ENCODE measurements at places on chromosomes 1 and 21. TPM values are rescaled to one million over a fixed set of nuclear protein-coding genes. Genes with fewer than 3 reads are reported as not detected.
A peak's percentile ranks its signal among the peaks of the same experiment; 100 is the strongest.

GRCh38 chr1:193185211-193185610, 1.2 kb downstream of the B3GALT2 start:
- H3K4me1 ChIP-seq = peaks cover 18% of the 10 kb centered on the region
- DNase-seq = no peak
- peak overlapping the region; percentile 58 for H3K4me3 ChIP-seq
- no peaks in the 10 kb centered on the region for H3K27me3 ChIP-seq
- peak overlapping the region; percentile 75 for H3K27ac ChIP-seq

GRCh38 chr1:165598676-165599059, 32.4 kb upstream of the MGST3 start:
- DNase-seq = no peak
- no peaks in the 10 kb centered on the region for H3K27me3 ChIP-seq
- peak overlapping the region; percentile 66 for H3K4me3 ChIP-seq
- H3K36me3 ChIP-seq = no peaks in the 10 kb centered on the region
- peak overlapping the region; percentile 35 for H3K27ac ChIP-seq

GRCh38 chr1:7831458-7831857, 21.4 kb downstream of the UTS2 start:
- no peak for DNase-seq
- H3K4me1 ChIP-seq = no peaks in the 10 kb centered on the region
- peaks cover 95% of the 10 kb centered on the region for H3K36me3 ChIP-seq
- H3K4me3 ChIP-seq = no peak overlapping the region
- no peak overlapping the region for H3K27ac ChIP-seq

GRCh38 chr1:30507401-30508174, 215.8 kb downstream of the MATN1 start:
- peaks cover 3% of the 10 kb centered on the region for H3K27me3 ChIP-seq
- H3K36me3 ChIP-seq = no peaks in the 10 kb centered on the region
- DNase-seq = no peak
- no peaks in the 10 kb centered on the region for H3K4me1 ChIP-seq

GRCh38 chr1:213692321-213692720, 295.5 kb upstream of the PROX1 start:
- H3K4me1 ChIP-seq = no peaks in the 10 kb centered on the region
- no peak for DNase-seq
- no peaks in the 10 kb centered on the region for H3K27me3 ChIP-seq
- H3K4me3 ChIP-seq = no peak overlapping the region
- H3K36me3 ChIP-seq = no peaks in the 10 kb centered on the region
- H3K27ac ChIP-seq = no peak overlapping the region

DNA sequence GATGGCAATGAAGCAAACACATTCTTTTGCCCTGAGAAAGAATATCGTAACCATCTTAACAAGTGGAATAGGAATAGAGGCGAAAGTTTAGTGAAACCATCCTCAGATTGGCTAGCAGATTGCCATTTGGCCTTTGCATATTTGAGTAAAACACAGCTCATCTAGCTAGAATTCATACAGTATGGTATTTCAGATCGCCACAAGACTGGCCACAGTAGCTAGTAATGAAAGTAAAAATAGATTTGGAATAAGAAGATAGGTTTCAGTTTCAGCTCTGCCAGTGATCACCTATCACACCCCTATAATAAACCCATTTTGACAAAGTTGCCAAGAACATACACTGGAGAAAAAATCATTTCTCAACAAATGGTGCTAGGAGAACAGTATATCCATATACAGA, 294.9 kb downstream of the LRRIQ3 start:
- no peaks in the 10 kb centered on the region for H3K4me1 ChIP-seq
- H3K27me3 ChIP-seq = no peaks in the 10 kb centered on the region
- no peak overlapping the region for H3K27ac ChIP-seq

GRCh38 chr1:117678246-117678977, 72.6 kb downstream of the TENT5C start:
- no peaks in the 10 kb centered on the region for H3K27me3 ChIP-seq
- DNase-seq = peak; percentile 77
- peak overlapping the region; percentile 30 for H3K4me3 ChIP-seq
- peaks cover 67% of the 10 kb centered on the region for H3K4me1 ChIP-seq
- H3K27ac ChIP-seq = peak overlapping the region; percentile 90

DNA sequence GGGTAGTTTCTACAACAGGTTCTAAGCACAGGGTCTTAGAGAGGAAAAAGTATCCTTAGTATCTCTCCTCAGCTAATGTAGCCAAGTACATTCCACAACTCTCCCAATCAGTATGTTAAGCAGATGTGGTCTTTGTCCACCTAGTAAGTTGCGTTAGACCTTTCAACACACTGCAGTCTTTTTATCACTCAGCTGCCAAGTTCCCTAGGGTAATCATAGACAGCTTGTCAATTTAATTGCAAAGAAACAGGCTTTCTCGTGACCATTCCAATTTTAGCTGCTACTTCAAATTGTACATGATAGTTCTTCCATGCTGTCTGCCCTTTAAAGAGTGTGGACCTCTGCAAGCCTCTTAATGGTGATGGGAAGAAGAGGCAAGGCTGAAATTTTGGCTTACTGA, 211.8 kb upstream of the PKN2 start:
- H3K27me3 ChIP-seq = no peaks in the 10 kb centered on the region
- peak; percentile 22 for DNase-seq
- H3K4me3 ChIP-seq = no peak overlapping the region
- peak overlapping the region; percentile 28 for H3K27ac ChIP-seq
- no peaks in the 10 kb centered on the region for H3K36me3 ChIP-seq

GRCh38 chr1:102715150-102715549, 393.2 kb downstream of the COL11A1 start:
- H3K4me1 ChIP-seq = no peaks in the 10 kb centered on the region
- no peaks in the 10 kb centered on the region for H3K36me3 ChIP-seq
- no peak for DNase-seq
- no peaks in the 10 kb centered on the region for H3K27me3 ChIP-seq
- no peak overlapping the region for H3K4me3 ChIP-seq

GRCh38 chr1:36322041-36322785, 1.2 kb downstream of the EVA1B start:
- no peaks in the 10 kb centered on the region for H3K36me3 ChIP-seq
- peak overlapping the region; percentile 87 for H3K27ac ChIP-seq
- peak overlapping the region; percentile 12 for H3K4me3 ChIP-seq
- no peaks in the 10 kb centered on the region for H3K27me3 ChIP-seq
- peaks cover 9% of the 10 kb centered on the region for H3K4me1 ChIP-seq

GRCh38 chr1:191261111-191261510, 783.4 kb upstream of the BRINP3 start:
- no peaks in the 10 kb centered on the region for H3K36me3 ChIP-seq
- DNase-seq = no peak
- H3K4me1 ChIP-seq = no peaks in the 10 kb centered on the region
- H3K27me3 ChIP-seq = no peaks in the 10 kb centered on the region
- no peak overlapping the region for H3K4me3 ChIP-seq

- no peaks in the 10 kb centered on the region for H3K27me3 ChIP-seq
- no peaks in the 10 kb centered on the region for H3K36me3 ChIP-seq
- H3K27ac ChIP-seq = peak overlapping the region; percentile 92
- peaks cover 31% of the 10 kb centered on the region for H3K4me1 ChIP-seq
- no peak for DNase-seq
- peak overlapping the region; percentile 77 for H3K4me3 ChIP-seq
These were observed 750 bp upstream of the PTGFRN start for GRCh38 chr1:116908820-116909511.

- H3K4me1 ChIP-seq = no peaks in the 10 kb centered on the region
- no peaks in the 10 kb centered on the region for H3K36me3 ChIP-seq
- no peak for DNase-seq
- no peaks in the 10 kb centered on the region for H3K27me3 ChIP-seq
These were observed 46.2 kb downstream of the URB2 start for GRCh38 chr1:229672246-229672645.

DNA sequence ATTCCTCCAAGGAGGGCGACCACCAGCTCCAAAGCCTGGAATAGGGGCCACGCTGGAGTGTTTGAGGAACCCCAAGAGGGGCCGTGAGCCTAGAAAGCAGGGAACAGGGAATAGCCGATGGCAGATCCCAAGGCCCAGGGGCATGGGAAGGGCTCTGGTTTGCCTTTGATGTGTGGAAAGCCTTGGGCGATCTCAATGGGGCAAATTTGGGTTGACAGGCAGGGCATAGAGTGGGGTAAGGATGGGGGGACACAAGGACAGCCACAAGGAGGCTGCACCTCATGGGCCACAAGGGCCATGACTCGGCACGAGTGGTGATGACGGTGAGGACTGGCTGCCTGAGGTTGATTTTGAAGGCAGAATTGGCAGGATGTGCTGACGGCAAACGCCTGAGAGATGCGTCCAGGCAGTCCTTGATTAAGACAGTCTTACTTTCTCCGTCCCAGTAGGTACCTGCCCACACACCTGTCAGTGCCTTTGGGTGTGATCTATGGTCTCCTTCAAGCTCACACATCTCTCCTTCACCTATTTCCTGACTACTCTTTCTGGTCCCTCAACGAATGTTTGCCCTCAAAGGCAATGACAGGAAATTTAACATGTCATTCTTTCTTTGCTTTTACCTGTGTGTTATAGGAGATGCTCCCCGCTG, 2.0 kb upstream of the TMPRSS3 start:
- H3K27me3 ChIP-seq = no peaks in the 10 kb centered on the region
- H3K36me3 ChIP-seq = no peaks in the 10 kb centered on the region
- DNase-seq = no peak
- no peak overlapping the region for H3K4me3 ChIP-seq

DNA sequence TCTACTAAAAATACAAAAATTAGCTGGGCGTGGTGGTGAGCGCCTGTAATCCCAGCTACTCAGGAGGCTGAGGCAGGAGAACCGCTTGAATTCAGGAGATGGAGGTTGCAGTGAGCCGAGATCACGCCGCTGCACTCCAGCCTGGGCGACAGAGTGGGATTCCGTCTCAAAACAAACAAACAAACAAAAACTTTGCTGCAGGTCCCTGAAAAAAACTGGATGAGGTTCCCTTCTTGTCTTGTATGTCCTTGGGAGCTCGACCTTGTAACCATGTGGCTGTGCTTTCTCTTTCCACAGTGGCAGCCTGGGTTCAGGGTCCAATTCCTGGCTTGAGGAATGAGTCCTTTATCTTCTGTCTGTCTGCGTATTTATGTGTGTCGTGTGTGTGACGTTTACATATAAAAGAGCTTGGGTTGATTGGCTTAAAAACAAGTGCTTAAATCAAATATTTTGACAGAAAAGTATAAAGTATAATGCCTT, 18.0 kb upstream of the COX20 start:
- H3K27me3 ChIP-seq = no peaks in the 10 kb centered on the region
- H3K36me3 ChIP-seq = no peaks in the 10 kb centered on the region
- no peak overlapping the region for H3K27ac ChIP-seq
- no peak for DNase-seq

GRCh38 chr1:47390843-47391242, 25.2 kb upstream of the FOXE3 start:
- H3K4me3 ChIP-seq = no peak overlapping the region
- no peaks in the 10 kb centered on the region for H3K36me3 ChIP-seq
- H3K4me1 ChIP-seq = no peaks in the 10 kb centered on the region
- no peak for DNase-seq

GRCh38 chr1:153541641-153542590, 1.2 kb upstream of the S100A5 start:
- DNase-seq = no peak
- H3K27ac ChIP-seq = no peak overlapping the region
- no peaks in the 10 kb centered on the region for H3K27me3 ChIP-seq
- peaks cover 35% of the 10 kb centered on the region for H3K4me1 ChIP-seq
- no peaks in the 10 kb centered on the region for H3K36me3 ChIP-seq
- H3K4me3 ChIP-seq = no peak overlapping the region

GRCh38 chr1:30778979-30779293, 21.4 kb upstream of the LAPTM5 start:
- DNase-seq = no peak
- peaks cover 4% of the 10 kb centered on the region for H3K4me1 ChIP-seq
- H3K27me3 ChIP-seq = no peaks in the 10 kb centered on the region
- no peak overlapping the region for H3K27ac ChIP-seq

DNA sequence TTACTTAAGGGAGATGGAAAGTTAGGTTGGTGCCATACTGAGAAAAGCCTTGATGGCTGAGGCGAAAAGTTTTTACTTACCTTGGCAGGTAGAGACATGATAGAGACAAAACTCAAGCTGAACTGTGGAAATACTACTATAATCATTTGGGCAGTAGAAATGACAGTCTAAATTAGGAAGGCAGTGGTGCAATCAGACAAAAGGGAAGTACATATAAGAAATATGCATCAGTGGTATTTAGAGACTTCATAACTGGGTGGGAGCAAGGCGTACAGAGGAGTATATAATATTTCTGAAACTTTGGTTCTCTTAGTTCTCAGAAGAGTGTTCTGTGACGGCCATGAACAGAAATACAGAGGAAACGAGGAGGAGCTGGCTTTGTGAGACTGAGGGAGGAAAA, 2.4 kb upstream of the CEP350 start:
- no peak for DNase-seq
- no peaks in the 10 kb centered on the region for H3K36me3 ChIP-seq
- H3K4me1 ChIP-seq = peaks cover 4% of the 10 kb centered on the region
- H3K27ac ChIP-seq = no peak overlapping the region
- H3K4me3 ChIP-seq = no peak overlapping the region

GRCh38 chr1:3857791-3858129, 484 bp downstream of the DFFB start:
- no peak for DNase-seq
- H3K4me3 ChIP-seq = peak overlapping the region; percentile 93
- peak overlapping the region; percentile 85 for H3K27ac ChIP-seq
- no peaks in the 10 kb centered on the region for H3K36me3 ChIP-seq

The VCAM1 gene
- total RNA-seq = 8.0 TPM

The SAMD11 gene
- total RNA-seq = 0.38 TPM

The CFHR4 gene
- total RNA-seq = not detected

The KCNQ4 gene
- total RNA-seq = 1.9 TPM

The NRDC gene
- 125 TPM for total RNA-seq

The FAF1 gene
- total RNA-seq = 112 TPM

The SPRR1B gene
- not detected for total RNA-seq
